ENCODE measurements at places on chromosomes 3 and 15.

DNA sequence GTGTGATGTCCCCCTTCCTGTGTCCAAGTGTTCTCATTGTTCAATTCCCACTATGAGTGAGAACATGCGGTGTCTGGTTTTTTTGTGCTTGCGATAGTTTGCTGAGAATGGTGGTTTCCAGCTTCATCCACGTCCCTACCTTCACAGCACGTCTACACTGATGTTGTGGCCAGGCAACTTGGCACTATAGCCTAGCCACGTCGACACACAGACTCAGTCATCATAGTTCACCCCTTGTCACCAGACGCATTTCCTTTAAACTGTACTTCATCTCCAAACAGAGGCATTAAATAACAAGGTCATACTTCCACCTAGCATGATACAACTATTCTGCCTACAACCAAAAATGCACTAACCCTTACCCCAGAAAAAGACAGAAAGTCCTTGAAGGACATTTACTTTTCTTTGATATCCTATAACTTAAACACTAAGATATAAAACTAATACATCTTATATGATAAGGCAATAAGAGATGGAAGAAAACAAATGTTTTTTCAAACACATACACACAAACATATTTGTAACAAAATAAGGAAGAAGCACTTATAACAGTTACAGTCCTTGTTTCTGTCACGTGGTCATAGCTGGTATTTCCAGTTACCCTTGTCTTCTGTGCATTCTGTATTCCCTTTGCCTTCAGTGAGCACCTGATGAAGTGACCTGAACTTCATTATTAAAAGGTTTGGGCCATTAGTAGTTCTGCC is 121.4 kb downstream of the KLF13 start:
- DNase-seq: no peak

DNA sequence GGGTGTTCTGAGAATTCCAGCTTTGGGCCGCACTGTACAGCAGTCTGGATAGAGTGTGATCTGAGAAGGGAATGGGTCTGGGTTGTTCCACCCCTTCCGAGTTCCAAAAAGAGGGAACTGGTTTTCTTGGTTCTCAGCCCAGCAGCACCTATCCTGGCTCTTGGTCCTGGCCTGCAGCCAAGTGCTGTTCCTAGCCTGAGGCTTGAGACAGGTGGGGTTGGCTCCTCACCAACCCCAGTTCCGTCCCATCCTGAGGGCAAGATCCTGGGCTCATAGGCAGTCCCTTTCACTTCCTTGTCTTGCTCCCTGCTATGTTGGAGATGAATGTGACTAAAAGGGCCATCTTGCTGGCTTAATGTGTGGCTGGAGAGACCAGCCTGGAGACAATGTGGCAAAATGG is 15.2 kb downstream of the IVD start:
- no peak for DNase-seq

- no peak for DNase-seq
These were observed 39.5 kb upstream of the ZBTB20 start for GRCh38 chr3:115186351-115187148.

DNA sequence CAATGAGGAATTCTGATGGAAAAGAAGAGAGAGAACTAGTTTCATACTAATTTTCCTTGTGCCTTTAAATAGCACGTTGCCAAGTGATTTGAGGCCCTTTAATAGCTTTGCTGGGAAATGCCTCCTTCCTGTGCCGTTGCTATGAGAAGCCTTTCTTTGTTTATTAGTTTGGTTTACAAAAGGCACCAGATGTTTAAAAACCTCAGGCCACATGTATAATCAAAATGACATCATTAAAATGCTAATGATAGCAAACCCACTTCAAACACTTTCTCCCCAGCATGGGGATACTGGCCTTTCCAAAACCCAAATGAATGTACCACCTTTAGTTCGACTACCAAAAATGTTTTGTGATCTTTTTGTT is 50.0 kb upstream of the TBC1D23 start:
- peak; percentile 51 for DNase-seq

- DNase-seq: no peak
These were observed 6.0 kb upstream of the PHLDB2 start for GRCh38 chr3:111853068-111853467.

DNA sequence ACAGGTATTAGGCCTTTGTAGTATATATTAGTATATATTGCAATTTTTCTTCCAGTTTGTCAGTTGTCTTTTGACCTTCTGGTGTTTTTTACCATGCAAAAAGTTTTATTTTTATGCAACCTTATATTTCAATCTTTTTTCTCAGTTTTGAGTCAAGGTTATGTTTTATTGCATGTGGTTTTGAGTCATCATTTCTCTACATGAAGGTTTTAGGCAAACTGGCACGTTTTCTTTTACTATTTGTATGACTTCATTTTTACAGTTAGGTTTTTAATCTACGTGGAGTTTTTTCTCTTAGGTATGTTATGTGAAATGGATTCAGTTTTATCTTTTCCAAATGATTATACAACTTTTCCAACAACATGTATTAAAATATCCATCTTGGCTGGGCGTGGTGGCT is 36.8 kb upstream of the TCAIM start:
- DNase-seq: no peak

DNA sequence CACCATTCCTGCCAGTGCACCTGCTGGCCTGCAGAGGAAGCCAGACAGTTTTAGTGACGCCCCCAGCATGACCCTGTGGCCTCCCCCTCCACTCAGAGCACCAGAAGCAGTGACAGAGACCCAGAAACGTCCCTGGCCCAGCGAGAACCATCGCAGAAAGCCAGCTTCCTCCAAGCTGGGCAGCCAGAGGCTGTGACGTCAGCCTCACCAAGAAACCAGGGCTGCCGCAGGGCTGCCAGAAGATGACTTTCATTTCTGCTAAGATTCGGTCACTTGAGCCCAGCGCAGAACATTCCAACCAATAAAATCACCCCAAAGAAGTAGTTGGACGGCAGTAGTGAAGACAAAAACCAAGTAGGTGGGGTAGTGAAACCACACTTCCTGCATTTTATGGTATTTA is 29.6 kb upstream of the RPL32 start:
- DNase-seq: no peak

DNA sequence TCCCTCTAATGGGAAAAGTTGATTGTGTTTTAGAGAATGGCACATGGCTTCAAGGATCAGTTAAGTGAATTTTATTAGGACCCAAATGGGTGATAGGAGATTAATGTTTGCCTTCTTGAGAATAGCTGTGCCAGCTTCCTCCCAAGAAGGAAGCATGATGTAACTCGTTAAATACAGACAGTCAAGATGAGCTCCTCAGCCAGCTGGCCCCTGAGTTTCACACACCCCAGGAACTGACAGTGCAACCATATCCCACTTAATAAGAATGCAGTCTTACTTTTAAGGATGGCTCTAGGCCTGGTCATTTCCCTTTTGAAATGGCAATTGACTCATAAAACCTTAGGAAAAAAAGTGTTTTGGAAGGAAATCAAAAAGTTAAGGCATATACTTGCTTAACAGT is 472.8 kb upstream of the KCNMB2 start:
- DNase-seq: no peak

GRCh38 chr3:126448893-126449180 is 26.9 kb downstream of the ZXDC start:
- DNase-seq: no peak

Measured in Jurkat, Clone E6-1 (cell line).